ENCODE measurements at places on chromosomes 2 and 18. TPM values are rescaled to one million over a fixed set of nuclear protein-coding genes. Genes with fewer than 3 reads are reported as not detected.

GRCh38 chr18:31736630-31737029, 24.1 kb downstream of the SLC25A52 start:
- no peak for DNase-seq

GALNT1 gene
- total RNA-seq: 82.9 TPM

SLC4A5 gene
- under 0.01 TPM for total RNA-seq

DNA sequence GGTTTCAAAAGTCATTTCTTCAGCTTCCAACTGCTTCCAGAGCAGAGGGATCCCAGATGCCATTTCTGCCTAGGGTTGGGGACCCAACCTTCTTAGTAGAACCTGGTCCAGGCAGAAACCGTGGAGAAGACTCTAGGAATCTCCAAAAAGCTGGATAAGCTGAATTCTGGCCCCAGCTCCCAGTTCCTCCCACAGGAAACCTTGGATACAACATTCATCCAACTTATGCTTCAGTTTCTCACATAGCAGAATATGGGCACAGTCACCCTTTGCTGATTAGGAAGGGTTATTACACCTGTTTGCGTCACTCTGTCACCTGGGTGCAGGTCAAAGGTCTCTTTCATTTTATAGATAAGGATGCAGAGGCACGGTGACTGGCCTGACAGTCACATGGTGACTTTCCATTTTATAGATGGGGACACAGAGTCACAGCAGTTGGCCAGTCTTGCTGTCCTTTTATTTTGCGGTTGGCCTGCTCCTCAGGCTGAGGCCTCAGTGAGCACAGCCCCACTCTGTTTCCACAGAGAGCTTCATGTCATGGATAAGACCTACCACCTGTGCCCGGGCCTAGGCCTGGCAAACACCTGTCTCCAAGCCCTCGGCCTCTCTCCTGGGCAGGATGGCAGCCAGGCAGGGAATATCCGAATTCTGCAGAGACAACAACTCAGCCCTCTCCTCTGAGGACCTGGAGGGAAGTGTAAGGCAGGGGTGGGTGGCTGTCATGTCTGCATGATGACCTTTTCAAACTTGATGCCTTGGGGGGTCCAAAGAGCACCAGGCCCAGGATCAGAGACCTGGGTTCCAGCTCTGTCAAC, 148.8 kb downstream of the SMAD7 start:
- DNase-seq: no peak

Measured in fibroblast of villous mesenchyme (primary cell).